ENCODE measurements at places on chromosomes 7 and 10. TPM values are rescaled to one million over a fixed set of nuclear protein-coding genes. Genes with fewer than 3 reads are reported as not detected.
A peak's percentile ranks its signal among the peaks of the same experiment; 100 is the strongest.

DNA sequence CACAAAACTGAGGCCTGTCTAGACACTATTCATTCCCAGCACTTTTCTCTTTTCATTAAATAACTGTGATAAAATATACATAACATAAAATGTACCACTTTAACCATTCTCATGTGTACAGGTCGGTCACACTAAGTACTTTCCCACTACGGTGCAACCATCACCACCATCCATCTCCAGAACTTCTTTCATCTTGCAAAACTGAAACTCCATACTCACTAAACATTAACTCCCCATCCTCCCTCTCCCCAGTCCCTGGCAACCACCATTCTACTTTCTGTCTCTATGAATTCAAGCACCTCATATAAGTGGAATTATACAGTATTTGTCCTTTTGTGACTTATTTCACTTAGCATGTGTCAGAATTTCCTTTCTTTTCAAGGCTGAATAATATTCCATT lies 53.0 kb downstream of the ARHGAP12 start:
- no peak for DNase-seq

GRCh38 chr7:113404245-113404644 lies 285.9 kb upstream of the SMIM30 start:
- peak; percentile 7 for DNase-seq

GRCh38 chr7:142535123-142535779 lies 214.0 kb upstream of the PRSS1 start:
- DNase-seq: peak; percentile 76

DNA sequence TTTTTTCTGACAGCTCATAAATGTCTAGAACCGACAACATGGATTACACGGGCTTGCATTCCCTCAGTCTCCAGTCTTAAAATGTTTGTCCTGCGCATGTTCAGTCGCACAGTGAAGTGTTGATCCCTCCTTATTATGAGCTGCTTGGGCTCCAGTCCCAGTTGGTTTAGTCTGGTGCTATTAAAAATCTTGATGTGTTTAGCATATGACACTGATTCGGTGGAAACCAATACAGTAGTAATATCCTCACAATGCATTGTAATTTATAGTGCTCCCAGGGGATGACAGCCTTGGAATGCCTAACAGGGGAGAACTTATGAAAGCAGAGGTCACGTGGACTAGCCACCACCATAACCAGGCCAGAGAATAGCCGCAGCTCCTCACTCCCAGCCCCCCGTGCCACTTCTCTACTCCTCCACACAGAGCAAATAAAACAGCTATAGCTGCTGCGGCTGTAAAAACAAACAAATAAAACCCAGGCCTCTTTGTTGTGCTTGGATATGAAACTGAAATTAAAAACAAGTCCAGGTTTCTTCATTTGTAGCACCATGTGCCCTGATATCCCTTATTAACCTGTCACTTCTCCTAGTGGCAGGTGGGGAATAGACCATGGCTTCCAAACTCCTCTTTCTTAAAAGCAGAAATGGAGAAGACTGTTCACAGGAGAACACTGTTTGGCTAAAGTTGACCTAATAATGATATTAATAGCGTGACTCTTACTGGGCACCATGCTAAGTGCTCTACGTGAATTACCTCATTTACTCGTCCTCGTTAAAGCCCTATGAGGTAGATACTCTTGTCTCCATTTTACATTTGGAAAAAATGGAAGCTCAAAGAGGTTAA lies 7.7 kb downstream of the DPCD start:
- DNase-seq: no peak

GRCh38 chr7:13949445-13949844 lies 40.0 kb downstream of the ETV1 start:
- DNase-seq: no peak

DNA sequence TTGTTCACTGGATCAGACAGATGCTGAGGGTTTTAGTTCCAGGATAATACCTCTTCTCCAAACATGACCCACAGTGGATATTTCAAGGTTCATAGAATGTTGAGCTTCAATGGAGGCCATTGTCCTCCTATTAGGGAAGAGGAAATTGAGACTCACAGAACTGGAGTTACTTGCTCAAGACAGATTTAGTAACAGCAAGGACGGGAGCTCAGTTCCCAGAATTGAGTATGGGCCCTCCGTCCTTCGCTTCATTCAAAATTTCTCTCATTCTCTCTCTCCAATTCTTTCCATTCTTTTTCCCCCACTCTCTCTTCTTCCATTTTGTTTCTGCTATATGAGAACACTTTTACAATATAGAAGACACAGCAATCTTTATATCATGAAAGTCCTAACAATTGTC lies 94.0 kb downstream of the DNAJB9 start:
- DNase-seq: no peak

DNA sequence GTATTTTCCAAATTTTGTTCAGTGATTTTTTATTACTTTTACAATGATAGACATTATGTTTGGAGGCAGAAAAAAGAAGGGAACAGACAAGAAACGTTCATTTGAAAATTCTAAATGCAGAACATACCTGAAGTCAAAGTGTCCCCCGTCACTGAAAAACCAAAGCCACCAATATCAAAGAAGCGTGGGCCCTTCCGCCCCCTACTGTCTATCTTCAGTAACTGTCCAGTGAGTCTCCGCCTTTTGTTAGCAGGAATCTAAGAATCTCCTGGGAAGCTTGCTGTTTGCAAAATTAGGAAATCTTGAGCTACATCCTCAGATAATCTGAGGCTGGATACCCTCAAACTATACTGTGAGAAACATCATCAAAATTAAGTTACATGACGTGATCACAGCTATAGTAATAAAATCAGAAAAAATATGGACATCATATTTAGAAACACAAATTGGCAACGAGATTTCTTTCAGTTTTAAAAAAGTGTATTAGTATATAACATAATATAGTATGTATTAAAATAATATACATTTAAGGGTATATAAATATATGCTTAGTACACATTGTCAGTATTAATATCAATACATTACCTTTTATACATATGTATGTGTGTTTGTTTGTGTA lies 169.3 kb upstream of the AKR1E2 start:
- DNase-seq: no peak

DNA sequence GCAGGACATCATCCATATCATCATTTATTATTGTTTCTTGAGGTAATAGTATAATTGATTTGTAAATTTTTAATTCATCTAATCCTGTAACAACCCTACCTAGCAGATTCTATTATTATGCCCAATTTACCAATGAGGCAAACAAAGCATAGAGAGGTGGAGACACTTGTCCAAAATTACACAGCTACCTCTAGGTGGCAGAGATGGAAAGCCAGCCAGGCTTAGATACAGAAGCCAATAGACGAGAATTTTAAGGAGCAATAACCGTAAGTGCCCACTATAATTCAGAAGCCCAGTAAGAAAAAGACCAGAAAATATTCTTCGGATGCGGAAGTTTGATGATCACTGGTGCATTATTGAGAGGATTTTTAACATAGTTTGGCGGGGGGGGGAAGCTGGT lies 54.0 kb downstream of the ANK3 start:
- peak; percentile 29 for DNase-seq

DNA sequence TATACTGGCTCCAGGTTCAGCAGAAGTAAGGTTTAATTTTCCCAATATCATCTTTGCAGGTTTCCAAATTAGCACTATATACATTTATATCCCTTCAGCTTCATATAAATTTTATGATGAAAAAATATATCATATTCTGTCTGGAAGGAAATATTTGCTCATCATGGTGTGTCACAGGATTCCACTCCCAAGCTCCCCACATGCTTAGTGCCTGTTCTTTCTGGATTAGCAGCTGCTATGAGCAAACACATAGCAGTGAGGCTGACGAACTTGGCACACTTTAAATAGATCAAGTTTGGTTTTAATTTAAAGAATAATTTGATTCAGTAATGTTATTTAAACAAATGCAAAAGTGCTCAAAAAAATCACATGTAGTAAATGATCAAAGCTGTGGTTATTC lies 251.9 kb downstream of the AGMO start:
- peak; percentile 49 for DNase-seq

GRCh38 chr10:63593576-63593975 lies 72.4 kb downstream of the REEP3 start:
- no peak for DNase-seq

DNA sequence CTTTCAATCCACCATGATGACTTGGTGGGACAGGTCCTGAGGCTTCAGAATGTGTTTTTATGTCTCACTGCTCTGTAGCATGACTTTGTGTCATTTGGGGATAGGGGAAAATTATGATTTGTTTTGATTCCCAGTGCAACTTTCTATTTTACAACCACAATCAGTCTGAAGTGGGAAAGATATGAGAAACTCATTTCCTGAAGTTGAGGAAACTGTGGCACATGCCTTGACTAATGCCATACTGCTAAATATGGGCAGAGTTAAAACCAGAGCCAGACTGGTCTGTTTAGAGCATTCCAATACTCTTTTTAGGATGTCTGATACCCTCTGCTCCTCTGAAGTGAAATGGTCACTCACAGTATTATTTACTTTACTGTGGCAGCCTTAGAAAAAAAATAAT lies 307.7 kb downstream of the ADRA2A start:
- DNase-seq: no peak

DNA sequence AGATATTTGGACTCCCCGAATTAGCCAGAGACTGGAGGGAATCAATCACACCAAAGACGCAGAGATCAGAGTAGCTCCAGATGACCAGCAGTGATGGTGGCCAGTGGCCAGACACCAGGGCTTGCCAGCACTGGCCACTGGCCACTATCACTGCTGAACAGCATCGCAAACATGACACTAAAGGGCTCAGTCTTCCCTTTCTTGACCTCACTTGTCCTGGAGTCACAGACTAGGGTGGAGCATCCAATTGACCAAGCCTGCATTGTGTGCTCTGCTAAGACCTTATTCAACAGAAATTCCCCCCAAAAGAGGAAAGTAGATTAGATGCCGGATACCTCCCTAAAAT lies 234.7 kb downstream of the CREB5 start:
- DNase-seq: no peak

DNA sequence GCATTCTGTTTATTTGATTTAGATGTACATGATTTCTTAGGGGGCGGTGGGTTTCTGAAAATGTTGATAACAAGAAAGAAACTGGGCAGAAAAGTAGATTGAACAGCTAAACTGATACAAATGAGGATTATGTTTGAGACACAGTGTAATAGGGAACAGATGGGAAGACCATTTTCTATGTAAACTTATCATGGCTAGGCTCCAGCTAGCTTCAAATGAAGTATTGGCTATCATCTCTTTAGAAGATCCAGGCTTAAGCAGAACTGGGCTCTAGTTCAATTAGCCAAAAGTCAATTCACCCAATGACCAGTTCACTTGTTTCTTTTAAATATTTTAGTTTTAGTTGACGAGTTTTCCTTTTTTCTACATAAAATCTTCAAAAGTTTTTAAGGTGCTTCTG lies 639.5 kb downstream of the ANKRD7 start:
- DNase-seq: no peak

DNA sequence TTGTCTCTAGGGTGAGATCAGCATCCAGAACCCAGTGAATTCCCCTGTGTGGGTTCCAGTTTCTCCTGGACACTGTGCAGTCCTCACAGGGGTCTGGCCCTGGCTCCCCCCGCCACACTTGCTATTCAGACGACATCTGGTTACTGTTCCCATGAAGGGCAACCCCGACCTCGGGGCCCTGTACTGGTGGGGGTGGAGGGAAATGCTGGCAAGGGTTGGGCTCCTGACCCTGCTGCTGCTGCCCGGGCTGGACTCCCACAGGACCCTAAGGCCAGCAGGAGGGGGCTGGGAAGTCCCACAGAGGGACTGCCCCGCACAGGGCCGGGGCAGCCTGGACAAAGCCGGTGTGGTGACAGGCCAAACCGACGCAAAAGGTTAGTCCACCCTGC lies 768 bp upstream of the CPA1 start:
- no peak for DNase-seq

NYAP1 gene
- under 0.01 TPM for total RNA-seq

All from bronchial epithelial cell (primary cell).